NCI-H187 treated with DMSO at 0.1 percent for 48 hours (cell line): ENCODE measurements at places on chromosomes 12 and 14.

DNA sequence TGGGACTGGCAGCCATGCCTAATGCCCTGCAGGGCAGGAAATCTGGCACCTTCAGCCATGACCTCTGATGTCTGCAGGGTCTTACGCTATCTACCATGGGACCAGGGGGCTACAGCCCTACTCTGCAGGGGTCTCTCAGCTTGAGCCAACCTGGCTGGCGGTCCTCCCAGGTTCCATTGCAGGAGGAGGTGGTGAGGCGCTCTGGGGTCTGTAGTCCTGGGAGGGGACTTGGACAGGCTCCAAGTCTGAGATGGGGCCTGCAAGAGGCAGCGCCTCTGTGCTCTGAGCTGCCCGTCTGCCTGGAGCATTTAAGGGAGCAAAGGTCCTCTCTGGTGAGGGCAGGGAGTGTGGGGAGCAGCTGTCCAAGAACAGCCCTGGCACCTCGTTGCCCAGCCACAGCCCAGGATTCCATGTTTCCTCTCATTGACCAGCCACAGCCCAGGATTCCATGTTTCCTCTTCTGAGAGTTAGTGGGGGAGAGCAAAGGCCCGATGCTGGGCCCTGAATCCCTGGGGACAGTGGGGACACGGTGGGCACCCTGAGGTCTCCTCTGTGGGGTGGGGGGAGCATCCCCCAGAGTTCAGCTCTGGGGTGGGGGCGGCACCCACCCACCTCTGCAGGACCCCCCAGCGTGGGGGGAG lies 655 bp downstream of the PLD4 start:
- DNase-seq: no peak

DNA sequence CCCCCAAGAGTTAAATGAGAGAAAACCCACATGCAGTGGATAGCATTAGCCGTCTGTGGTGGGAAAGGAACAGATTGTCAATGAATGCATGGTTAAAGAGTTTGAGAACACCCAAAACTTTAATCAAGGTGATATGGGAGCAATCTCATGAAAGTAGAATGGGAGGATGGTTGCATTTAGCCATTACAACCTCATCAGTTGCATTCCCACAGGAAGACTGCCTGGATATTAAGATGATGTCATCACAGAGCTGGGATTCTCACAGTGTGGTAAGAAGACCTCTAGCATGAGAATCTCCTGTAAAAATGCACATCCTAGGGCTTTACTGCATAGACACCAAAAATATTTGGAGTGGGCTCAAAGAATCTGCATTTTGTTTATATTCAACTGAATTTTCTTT lies 284.9 kb downstream of the RGS6 start:
- no peak for DNase-seq

- DNase-seq: no peak
Observed at GRCh38 chr12:94222351-94223084, 74.1 kb downstream of the PLXNC1 start.

- no peak for DNase-seq
Observed at GRCh38 chr12:15629108-15629507, 160.1 kb downstream of the EPS8 start.

DNA sequence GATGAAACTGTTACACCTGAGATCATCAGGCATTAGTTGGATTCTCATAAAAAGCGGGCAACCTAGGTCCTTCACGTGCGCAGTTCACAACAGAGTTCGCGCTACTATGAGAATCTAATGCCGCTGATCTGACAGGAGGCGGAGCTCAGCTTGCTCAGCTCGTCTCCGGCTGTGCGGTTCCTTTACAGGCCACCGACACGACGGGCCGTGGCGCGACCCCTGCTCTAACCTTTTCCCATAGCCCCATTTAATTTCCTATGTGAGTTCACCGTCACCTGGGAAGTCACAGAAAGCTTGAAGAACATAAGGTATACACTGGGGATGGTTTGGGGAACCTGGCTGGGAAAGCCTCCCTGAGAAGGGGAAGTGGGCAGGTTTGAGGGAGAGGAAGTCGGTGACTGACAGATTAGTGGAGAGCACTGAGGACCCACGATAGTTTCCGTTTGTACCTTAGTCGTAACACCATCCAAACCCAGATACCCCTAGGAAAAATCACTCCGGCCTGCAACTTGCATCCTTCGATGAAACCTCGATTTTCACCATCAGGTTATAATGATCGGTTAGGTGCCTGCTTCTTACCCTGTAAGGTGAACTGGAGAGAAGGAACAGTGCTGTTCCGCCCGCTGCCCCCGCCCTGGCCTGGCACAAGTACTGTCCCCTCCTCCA lies 2.8 kb upstream of the AAAS start:
- no peak for DNase-seq

DNA sequence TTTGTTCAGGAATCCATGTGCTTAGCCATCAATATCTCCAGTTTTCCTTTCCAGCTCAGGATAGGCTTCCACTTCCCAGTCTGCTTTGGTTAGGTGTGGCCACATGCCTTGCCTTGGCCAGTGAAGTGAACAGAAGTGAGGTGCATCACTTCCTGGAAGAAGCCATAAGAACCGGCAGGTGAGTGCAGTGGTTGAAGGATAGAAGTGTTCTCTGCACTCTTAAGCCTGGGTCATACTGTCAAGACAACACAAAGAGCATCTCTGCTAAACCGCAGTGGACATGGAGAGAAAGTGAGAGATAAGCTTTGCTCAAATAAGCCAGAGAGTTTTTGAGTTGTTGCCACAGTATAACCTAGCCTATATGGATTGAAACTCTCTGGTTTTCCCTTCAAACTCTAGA lies 11.4 kb downstream of the GNG2 start:
- DNase-seq: no peak

DNA sequence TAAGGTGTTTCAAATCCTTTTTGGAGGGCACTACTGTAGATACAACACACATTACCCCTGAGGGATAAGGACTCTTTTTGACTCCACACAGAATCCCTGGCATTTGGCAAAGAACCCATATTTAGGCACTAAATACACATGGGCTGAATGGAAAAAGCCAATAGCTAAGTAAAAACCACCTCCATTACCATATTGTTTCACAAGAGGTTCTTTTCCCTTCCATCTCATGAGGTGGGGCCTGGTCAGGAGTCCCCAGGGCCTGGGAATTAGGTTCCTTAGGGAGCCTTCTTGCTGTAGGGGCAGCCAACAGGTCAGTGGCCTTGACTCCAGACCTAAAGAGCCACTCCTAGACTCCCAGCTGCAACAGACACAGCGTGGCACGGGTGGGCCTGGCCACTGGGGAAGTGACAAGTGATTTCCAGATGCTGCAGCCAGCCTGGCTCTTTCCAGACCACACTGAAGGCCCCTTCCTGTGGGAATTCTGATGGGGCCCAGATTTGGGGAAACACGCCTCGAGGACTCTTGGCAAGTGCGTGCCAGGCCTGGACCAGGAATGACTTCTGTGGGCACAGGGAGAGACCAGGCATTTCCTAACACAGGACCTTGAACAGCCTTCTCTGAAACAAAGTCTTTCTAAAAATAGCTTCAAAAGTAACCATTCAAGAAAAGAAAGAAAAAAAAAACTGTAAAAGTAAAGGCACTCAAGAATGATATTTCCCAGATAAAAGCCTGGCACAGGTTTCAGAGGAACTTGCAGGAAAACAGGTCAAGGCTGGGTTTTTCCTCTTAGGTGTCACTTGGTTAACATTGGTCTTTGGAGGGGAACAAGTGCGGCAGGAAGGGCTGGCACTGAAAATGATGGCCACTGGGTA lies 18.1 kb downstream of the SSH1 start:
- no peak for DNase-seq

GRCh38 chr12:119885549-119885948 lies 8.4 kb upstream of the CIT start:
- DNase-seq: no peak

DNA sequence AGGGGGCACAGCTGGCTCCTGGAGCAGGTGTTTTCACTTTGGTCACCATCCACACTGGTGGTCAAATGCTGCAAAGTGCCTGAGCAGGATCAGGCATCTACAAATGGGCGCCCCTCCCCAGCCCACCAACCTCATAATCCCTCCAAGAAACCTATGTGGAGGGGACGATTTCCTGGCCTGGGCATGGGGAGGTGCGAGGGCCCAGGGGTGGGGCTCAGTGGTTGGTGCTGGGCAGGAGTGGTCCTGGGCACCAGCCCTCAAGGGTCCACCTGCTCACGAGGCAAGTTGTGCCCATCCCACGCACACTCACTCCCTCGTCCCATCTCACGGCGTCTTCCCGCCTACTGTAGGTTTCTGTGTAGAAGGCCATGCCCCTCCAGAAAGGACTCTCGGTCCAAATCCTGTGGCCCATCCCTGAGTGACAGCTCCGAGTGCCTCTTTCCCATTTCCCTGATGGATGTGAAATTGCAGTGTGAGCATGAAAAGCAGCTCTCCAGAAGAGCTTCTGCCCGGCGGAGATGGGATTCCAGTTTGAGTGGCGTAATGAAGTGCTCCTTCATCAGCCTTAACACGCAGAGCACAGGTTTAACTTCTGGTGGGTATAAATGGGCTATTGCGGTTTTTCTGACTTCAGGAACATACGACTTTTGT lies 36.9 kb downstream of the SLC15A4 start:
- DNase-seq: peak; percentile 70

- no peak for DNase-seq
Observed at GRCh38 chr12:116384691-116385485, 107.4 kb upstream of the MED13L start.

DNA sequence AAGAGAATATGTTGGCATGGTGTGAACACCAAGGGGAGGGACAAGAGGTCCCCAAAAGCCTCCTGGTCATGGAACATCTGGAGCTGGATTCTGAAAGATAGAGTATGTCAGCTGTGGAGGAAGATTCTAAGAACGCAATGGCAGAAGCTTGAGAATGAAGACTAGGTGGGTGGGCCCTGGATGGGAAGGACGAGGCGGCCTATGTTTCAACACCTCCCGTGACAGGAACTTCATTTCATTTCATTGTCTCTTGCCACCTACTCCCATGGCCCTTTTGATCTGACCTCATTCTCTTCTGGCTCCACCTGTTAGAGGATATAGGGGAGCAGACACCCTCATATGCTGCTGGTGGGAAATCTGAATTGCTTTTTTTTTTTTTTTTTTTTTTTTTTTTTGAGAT lies 3.3 kb downstream of the UNG start:
- no peak for DNase-seq

DNA sequence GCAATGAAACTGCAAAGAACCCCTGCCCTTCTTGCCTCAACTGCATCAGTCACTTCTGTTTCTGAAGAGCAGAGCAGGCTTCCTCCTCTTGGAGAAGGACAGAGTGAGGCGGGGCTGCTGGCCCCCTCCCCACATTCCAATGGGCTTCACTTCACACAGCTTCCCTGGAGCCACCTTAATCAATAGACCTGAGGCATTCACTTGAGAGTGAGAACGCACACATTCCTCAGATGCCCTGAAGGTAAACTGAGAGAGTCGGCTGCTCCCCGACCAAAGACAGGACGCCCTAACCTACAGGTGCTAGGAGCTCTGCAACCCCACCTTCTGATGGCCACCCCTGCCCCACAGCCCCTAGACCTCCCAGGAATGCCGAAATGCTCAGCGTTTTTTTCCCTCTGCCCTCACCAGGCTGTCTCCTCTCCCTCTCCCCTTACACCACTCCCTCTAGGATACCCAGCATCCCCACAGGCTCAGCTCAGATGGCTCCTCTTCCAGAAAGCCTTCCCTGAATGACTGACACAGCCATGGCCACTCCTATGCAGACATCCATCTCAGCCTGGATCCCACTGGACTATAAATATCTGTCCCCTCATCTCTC lies 31.1 kb downstream of the SYNE3 start:
- no peak for DNase-seq

DNA sequence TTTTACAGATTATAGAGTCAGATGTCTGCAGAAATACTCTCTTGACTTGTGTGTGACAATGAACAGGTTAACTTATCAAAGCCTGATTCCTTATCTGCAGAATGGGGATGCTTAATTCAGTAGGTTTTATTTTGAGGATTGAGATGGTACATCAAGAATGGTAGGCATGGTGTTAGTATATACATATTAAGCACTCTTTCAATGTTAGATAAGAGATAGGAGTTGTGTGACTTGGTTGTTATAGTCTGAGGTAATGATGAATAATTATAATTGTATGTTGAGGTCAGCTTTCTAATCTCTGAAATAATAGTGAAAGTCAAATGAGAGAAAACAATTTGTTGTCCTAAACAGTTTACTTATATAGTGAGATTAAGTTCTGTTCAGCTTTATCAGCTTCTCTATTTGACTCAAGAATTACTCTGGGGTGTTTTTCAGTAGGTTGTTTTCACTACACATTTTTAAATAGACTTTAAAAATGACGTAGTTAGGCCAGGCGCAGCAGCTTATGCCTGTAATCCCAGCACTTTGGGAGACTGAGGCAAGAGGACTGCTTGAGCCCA lies 11.9 kb downstream of the PALS1 start:
- no peak for DNase-seq

GRCh38 chr12:3203713-3204112 lies 126.5 kb downstream of the TSPAN9 start:
- DNase-seq: no peak

DNA sequence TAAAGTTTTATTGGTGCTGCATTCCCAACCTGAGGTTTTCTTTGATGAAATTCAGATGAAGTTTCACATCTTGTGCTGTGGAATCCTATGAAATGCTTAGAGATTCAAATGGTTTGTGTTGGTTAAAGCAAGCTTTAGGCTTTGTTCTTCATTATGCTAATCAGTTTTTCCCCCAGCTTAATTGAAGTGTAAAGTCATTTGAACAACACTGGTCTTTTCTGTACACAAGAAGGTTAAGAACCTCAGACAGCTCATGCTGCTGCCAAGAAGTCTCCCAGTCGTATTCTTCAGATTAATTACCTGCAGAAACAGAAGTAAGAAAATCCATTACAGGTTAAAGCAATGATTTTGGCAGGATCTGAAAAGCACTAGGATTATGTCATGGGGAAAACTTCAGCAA lies 48.9 kb downstream of the EML1 start:
- DNase-seq: no peak

GRCh38 chr14:96139879-96140278 lies 64.8 kb upstream of the BDKRB2 start:
- no peak for DNase-seq
